ENCODE measurements at places on chromosomes 6 and 20. TPM values are rescaled to one million over a fixed set of nuclear protein-coding genes. Genes with fewer than 3 reads are reported as not detected.

Gene ADGRF1
- total RNA-seq = not detected

Gene RAE1
- 26.9 TPM for total RNA-seq

Gene PRR3
- total RNA-seq = 11.0 TPM

Gene AP5S1
- total RNA-seq = 20.4 TPM

Gene CST5
- not detected for total RNA-seq

Gene ZSCAN23
- total RNA-seq = 12.0 TPM

Gene HLA-DPA1
- total RNA-seq = 0.18 TPM

Gene USP49
- 2.7 TPM for total RNA-seq

Gene OR2B6
- total RNA-seq = not detected

Gene PRICKLE4
- 0.45 TPM for total RNA-seq

Gene EDN3
- not detected for total RNA-seq

Gene SLC35B3
- total RNA-seq = 8.0 TPM

Gene TFAP2C
- total RNA-seq = 0.08 TPM

Gene TMEM151B
- total RNA-seq = not detected

Gene CFB
- 32.9 TPM for total RNA-seq

Gene ADGRF4
- 2.7 TPM for total RNA-seq

DNA sequence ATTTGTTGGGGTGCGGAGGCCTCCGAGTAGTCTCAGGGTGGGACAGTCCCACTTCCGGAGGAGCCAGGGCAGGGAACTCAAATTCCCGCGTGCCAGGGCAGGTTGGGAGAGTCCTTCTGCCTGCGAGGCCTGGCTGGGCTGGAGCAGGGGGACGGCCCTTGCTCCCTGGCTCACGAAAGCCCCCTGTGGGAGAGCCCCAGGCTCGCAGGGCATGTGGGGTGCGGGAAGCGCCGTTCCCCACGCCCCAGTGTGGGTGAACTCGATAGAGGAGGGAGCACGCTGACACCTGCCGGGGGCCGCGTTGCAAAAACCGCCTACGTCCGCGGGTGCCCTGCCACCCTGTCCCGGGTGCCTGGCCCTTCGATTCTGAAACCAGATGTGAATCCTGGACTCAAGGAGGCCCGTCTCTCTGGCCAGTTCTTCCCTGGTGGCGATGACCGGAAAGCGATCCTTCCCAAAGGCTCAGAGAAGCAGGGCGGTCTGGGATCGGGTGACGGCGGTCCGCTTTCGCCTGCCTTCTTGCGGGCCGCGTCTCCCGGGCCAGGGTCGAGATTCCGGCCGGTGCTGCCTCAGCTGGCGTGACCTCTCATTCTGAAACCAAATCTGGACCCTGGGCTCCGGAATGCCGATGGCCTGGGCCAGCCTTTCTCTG, 1846.5 kb upstream of the DEFB115 start:
- DNase-seq = no peak

DNA sequence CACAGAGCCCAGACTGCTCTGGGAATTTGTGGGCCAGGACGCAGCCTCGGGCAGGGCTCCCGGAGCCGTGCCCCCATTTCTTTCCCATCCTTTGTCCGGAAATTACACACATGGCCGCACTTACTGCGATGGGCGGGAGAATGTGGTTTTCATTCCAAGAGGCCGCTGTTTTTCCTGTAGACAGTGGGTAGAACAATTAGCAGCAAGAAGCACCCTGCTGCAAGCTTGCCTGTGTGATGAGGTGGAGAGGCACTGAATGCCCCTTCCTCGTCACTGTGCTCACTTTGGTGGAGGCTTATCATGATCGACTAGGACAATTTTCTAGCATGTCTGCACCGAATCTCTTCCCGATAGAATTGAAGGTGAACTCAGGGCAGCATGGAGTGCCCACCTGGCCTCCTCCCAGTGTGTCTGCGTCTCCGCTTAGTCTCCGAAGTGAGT, 102.8 kb downstream of the DACT2 start:
- peak; percentile 18 for DNase-seq

GRCh38 chr20:11277858-11278257, 604.1 kb upstream of the JAG1 start:
- no peak for DNase-seq

- DNase-seq = no peak
Measured at GRCh38 chr20:18003897-18004296, 35.1 kb downstream of the MGME1 start.

GRCh38 chr6:16473184-16473907, 235.0 kb downstream of the GMPR start:
- no peak for DNase-seq

GRCh38 chr6:151524059-151524458, 30.2 kb downstream of the CCDC170 start:
- no peak for DNase-seq

- DNase-seq = no peak
Measured at GRCh38 chr6:101663100-101663499, 269.6 kb downstream of the GRIK2 start.

GRCh38 chr20:49797344-49797615, 15.3 kb upstream of the SLC9A8 start:
- DNase-seq = no peak

- DNase-seq = no peak
Measured at GRCh38 chr6:52041134-52041533, 46.3 kb downstream of the PKHD1 start.

DNA sequence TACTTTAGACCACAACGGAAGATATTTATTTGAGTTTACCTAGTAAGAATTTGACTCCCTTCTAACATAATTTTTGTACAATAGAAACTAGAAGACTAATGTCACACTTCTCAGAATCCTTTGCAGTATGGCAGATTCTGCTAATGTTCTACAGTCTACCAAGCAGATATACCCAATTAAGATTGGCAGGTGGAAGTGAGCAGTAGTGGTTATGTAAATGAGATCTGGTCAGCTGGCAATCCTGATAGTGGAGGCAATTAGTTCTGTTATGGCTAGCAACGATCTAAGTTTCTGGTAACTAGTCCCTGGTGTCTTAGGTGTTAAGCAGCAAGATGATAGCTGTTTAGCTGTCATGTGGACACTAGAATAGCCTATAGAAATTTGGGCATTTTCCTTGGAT, 101.0 kb downstream of the CENPW start:
- DNase-seq = no peak

DNA sequence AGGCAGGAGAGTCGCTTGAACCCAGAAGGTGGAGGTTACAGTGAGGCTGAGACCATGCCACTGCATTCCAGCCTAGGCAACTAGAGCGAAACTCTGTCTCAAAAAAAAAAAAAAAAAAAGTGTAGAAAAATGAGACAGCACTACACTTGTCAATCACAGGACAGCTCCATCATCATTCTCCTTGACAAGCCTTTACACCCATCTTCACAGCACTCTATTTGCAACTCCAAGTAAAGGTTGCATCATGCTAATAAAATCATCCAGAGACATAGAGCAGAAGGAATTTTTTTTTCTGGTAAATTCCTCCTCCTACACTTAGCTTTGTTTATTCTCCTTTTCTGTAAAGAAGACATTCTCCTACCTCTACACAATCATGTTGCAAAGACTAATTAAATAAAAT, 791.0 kb upstream of the HS3ST5 start:
- no peak for DNase-seq

DNA sequence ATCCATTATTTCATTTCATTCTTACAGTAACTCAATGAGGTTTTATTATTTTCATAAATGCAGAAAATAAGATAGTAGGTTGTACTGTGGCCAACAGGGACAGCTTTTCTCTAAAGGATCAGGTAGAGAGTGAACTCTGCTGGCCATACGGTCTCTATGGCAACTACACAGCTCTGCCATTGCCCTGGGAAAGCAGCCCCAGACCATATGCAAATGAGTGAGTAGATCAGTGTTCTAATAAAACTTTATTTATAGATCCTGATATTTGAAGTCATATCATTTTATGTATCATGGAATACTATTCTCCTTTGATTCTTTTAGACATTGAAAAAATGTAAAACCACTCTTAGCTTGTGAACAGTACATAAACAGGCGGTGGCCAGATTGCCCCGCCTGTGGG, 192.5 kb upstream of the RREB1 start:
- no peak for DNase-seq

DNA sequence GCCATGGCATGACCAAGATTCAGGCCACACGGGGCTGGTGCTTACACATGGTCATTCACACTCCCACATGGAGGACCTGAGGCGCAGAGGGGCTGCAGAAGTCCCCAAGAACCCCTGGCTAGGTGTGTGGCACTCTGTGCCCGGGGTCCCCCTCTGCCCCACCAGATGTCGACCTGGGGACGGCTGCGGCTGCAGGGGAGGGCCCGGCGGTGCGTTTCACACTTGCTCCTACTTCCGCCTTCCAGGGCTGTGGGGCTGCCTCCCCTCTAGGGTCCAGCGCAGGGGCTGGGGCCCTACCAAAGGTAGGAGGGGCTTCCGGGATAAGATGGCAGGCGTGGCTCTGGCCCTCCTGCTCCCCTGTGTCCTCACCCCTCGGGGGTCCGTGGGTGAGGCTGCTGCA, 81.1 kb upstream of the SLCO4A1 start:
- DNase-seq = no peak

- no peak for DNase-seq
Measured at GRCh38 chr6:20709451-20709850, 175.2 kb downstream of the CDKAL1 start.

GRCh38 chr6:166904101-166904746, 52.1 kb downstream of the RNASET2 start:
- DNase-seq = no peak

DNA sequence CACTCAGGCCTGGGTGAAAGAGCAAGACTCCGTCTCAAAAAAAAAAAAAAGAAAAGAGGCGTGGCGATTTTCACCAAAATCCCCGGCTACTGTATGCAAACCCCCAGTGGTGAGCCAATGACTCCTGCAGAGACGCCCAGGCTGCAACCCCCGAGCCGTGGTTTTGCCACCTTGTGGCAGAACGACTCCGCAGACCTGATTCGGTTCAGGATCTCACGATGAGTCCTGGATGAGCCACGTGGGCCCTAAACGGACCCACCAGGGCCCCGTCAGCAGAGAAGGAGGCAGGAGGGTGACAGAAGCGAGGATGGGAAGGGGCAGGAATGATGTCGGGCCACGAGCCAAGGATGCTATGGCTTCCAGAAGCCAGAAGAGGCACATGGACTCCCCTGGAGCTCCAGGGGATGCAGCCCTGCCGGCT, 42.5 kb downstream of the SLC2A4RG start:
- DNase-seq = no peak

DNA sequence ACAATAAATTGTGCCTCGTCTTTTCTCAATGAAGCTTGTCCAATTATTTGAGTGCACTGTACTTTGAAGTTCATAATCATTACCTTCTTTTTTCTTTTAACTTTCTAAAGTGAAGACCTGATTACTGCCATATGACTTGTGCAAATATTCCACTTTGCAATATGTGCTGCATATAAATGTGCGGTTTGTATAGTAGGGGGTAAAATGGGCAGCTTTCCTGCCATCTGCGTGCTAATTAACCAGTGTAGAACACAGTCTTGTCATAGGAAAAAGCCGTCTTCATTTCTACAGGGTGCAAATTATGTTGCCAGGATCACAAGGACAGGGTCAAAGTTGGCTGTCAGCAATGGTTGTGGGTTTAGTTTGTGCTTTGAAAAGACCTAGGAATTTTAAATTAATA, 397.0 kb downstream of the NKAIN2 start:
- no peak for DNase-seq

GRCh38 chr20:40689100-40689942, at the start of gene MAFB:
TSS of gene MAFB (minus strand) at chr20:40689236. CDS start at chr20:40688850, 386 bp downstream.
- DNase-seq = peak; percentile 79

Measured in fibroblast of the aortic adventitia (primary cell).